ENCODE measurements at places on chromosomes 13 and 19.

- DNase-seq, result no peak
Observed at GRCh38 chr13:74025369-74025768, 108.8 kb downstream of the KLF12 start.

DNA sequence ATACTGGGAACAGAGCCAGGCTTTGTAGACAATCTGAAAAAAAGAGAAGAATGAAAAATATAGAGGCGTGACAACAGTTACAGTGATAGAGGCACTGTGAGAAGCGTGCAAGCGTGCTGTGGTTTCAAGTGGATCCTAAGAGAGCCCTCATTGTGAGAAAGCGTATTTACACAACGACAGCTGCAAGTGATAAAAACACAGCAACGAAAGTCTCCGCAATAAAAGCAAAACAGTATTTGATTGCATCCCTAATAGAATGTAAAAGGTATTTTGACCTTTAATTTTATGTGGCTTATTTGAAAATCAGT lies 642.7 kb upstream of the ARGLU1 start:
- DNase-seq, result no peak

DNA sequence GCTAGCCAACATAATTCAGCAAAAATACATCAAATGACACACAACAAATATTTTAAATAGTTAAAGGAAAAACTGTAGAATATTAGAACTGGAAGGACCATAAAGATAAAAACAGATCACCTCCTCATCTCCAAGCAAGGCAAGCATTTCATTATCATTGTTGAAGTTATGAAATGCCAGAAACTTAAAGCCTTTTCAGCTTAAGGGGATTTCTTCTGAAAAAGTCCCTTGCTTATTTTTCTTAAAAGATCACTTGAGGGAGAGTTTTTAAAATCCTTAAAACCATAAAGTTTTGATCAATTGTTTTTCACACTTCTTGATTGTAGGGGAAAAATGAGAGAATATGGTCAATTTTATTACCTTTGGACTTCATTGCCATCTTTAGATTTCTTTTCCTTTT lies 37.4 kb downstream of the FLT1 start:
- no peak for DNase-seq

DNA sequence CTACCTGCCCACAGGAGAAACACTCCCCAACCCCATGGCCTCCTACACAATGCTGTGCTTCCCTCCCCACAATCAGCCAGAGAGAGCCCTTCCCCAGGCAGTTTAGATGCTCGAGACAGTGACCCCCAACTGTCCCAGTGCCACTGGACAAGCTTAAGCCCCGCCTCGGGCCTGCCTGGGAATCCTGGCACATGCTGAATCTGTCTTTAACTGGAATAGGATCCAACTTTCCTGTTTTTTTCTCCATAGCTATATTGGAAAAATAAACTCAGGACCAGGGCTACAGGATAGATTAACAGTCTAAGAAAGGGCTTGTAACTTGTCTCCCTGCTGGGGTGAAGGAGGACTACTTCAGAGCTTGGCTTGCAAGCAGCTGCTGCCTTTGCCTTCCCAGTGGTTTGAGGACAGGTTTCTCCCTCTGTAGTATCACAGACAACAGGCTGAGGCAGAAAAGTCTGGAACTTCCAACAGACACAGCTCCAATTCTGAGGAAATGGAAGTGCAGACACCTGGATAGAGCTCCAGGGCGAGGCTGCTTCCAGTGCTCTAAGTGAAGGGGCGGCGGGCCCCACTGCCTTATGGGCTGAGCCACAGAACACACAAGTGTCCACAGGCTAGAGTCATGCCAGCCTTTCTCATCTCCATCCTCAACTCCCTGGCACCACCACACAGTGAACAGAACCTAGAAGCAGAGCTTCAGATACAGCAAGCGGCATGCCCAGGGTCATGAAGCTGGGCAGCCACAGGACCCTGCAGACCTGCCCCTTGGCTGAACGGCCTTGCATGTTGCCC lies 228.3 kb downstream of the TUBA3C start:
- DNase-seq, result no peak

DNA sequence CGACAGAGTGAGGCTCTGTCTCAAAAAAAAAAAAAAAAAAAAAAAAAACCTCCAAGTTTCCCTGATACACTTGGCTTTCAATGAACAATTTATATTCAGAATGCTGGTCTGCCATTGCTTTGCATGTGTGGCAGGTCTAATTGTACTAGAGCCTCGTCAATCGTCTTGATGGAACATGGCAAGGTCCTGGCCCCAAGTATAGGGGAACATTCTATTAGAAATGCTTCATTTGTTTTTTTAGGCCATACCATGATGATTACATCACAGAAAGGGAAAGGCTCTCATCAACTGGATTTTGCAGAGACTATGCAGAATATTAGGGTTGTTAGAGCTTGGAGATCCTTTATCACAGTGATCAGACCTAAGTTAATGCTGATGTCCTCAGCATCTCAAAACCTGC lies 28.0 kb downstream of the SPRY2 start:
- no peak for DNase-seq

GRCh38 chr13:109764470-109765291 lies 21.7 kb downstream of the IRS2 start:
- peak; percentile 60 for DNase-seq

DNA sequence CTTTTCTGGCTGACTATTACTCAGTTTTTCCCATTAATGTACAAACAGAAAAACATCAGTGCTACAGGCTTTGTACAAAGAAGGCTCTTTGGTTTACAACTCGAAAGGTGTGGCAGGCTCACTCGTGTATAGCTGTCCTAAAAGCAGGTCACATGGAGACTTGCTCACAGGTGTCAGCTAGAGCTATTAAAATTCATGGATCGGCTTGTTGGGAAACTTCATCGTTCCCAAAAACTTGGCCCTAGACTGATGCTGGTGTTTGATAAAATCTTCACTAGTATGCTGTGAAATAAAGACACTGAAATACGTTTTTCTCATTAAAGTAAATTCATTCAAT lies 64.9 kb downstream of the MBNL2 start:
- no peak for DNase-seq

DNA sequence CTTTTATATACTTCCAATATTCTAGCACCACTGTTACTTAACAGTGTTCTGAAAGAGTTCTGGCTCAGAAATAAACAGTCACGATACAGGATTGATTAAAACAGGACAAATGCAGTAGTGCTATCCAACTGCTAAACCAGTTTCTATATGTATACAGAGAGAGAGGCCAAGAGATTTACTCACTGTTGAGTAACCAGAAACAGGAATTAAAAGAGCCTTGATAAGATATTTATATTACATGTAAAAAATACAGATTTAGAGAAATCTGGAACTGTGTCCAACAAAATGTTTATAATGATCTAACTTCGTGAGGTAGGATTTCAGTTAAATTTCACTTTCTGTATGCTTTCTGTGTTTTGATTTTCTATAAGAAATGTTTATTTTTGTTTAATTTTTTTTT lies 116.6 kb downstream of the CDK8 start:
- no peak for DNase-seq

DNA sequence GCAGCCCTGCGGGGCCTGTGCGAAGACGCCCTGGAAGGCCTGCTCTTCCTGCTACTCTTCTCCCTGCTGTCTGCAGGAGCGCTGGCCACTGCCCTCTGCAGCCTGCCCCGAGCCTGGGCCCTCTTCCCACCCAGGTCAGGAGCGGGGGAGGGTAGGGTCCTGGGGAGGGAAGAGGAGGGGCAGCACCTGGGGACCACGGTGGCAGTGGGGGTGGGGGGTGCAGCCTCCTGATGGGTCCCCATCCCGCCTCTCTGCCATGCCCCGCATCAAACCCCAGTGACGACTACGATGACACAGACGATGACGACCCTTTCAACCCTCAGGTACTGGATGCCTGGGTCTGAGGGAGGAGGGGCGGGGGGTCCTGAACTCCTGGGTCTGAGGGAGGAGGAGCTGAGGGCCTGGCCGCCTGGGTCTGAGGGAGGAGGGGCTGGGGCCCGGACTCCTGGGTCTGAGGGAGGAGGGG lies 13.4 kb upstream of the LENG8 start:
- no peak for DNase-seq

DNA sequence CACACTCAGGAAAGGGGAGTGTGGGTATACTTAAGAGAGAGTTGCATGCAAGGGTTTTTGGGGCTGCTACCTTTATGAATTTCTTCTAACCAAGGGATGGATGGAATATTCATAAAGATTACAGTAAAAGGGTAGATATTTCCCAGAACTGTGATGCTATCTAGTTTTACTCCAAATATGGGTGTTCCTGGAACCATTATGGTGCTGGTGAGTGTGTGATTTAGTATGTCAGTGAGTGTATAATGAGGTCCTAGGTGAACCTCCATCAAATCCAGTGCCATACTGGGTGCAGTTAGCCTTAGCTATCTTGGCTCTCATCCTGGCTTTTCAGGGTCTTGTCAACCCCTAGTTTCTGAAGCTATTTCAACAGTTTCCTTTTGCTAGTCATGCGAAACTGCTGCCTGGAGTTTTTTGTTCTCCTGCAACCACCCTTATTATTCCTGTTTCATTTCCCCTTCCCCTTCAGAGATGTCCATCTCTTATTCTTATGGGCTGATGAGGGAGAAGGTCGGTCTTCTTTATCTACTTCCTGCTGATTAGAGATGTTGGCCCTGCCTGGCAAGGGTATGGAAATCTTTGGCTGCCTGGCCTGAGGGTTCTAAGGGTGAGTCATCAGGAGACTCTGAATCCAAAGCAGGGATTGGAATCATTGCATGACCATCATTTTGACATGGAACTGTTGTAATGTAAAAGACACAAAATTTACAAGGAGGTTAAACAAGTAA lies 202.3 kb downstream of the NBEA start:
- no peak for DNase-seq

DNA sequence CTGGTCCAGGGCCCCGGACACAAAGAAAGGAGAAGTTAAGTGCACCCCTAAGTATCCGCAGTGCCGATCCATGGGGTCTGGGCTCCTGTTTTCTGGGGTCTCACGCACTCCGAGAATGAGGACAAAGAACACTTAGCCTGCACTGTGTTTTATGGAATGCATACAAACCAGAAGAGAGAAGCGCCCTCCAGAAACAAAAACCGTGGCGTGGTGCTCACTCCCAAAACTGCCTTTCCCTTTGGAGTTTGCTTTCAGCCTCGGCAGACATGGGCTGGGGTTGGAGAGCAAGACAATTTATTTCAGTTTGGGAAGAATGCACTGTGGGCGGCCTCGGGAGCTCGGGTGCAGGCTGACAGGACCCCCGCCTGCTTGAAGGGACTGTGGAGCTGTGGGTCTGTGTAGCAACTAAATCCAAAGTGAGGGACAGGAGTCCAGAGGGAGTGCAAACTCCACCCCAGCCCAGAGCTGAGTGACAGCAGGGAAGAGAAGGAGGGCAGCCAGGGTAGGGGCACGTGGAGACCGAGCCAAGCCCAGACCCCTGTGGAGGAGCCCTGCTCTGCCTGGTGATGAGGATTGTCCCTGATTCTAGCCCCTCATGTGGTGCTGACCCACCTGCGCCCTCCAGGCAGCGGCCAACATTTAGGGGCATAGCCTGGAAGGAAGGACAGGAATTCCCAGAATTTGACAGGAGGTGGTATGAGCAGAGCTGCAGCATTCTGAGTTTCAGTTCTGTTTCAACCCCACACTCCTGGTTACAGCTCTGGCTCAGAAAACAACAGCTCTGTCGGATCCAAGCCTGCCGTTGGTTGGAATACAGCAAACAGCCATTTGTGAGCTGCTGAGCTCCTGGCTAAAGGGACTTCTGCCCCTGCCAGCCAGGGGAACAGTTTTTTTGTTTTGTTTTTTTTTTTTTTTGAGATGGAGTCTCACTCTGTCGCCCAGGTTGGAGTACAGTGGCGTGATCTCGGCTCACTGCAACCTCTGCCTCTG lies 37.8 kb upstream of the POP4 start:
- no peak for DNase-seq

Measured in midbrain (tissue), 1 donor.